ENCODE measurements at places on chromosomes 2 and 18.

DNA sequence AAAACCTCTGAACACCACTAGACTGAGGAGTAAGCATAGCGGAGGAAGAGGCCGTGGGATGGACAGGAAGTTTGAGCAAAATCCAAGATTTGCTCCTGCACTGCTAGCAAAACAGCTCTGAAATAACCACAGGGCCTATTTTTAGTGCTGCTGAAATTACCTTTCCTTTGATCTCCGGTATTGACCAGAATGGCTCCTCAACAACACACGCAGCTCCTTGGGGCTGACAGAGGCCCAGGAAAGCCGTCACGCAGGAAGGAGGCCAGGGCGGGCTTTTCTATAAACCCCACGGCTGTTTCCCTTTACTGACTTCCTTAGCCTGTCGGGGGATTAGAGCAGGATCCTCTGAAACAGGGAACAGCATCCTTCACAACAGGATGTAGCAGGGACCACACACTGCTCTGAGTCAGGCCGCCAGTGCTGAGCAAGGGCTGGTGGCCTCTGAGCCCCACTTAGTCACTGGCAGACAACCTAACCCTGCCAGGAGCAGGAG lies 80.8 kb upstream of the LCLAT1 start:
- no peaks in the 10 kb centered on the region for H3K36me3 ChIP-seq
- H3K27me3 ChIP-seq, result no peaks in the 10 kb centered on the region
- H3K27ac ChIP-seq, result peak overlapping the region; percentile 87
- peak; percentile 74 for DNase-seq

GRCh38 chr18:53715243-53715853 lies 509.1 kb downstream of the MBD2 start:
- H3K36me3 ChIP-seq, result no peaks in the 10 kb centered on the region
- no peak for DNase-seq

- H3K27ac ChIP-seq, result no peak overlapping the region
- no peak overlapping the region for H3K4me3 ChIP-seq
- H3K4me1 ChIP-seq, result peaks cover 8% of the 10 kb centered on the region
- H3K36me3 ChIP-seq, result peaks cover 11% of the 10 kb centered on the region
Measured at GRCh38 chr2:71130905-71131244, 441 bp downstream of the MPHOSPH10 start.

DNA sequence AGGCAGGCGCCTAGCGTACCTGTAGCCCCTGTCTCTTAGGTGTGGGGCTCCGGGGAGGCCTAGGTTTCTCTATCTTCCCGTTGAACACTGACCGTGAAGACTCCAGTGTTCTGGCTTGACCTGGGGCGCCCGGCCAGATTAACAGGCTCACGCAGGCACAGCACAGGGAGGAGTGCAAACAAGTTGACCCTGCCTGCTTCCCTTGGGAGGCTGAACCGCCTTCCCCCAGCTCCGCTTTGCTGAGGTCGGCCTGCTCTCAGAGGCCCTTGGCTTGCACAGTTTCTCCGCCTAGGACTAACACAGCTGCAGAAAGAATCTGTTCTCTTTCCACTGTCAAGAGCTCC lies 567 bp downstream of the PCYOX1 start:
- no peak overlapping the region for H3K27ac ChIP-seq
- no peak for DNase-seq
- H3K36me3 ChIP-seq, result peaks cover 10% of the 10 kb centered on the region
- H3K4me3 ChIP-seq, result peak overlapping the region; percentile 91

- DNase-seq, result no peak
- peaks cover 34% of the 10 kb centered on the region for H3K36me3 ChIP-seq
- H3K27me3 ChIP-seq, result no peaks in the 10 kb centered on the region
- H3K4me3 ChIP-seq, result no peak overlapping the region
- peaks cover 48% of the 10 kb centered on the region for H3K4me1 ChIP-seq
- peak overlapping the region; percentile 27 for H3K27ac ChIP-seq
Measured at GRCh38 chr2:85865539-85866164, 23.1 kb downstream of the ST3GAL5 start.

- H3K36me3 ChIP-seq, result peaks cover 42% of the 10 kb centered on the region
- no peak for DNase-seq
- no peak overlapping the region for H3K4me3 ChIP-seq
- peaks cover 3% of the 10 kb centered on the region for H3K4me1 ChIP-seq
- H3K27me3 ChIP-seq, result no peaks in the 10 kb centered on the region
- no peak overlapping the region for H3K27ac ChIP-seq
Measured at GRCh38 chr2:182726473-182726872, 10.4 kb downstream of the DNAJC10 start.

- peaks cover 4% of the 10 kb centered on the region for H3K4me1 ChIP-seq
- H3K27ac ChIP-seq, result no peak overlapping the region
- DNase-seq, result no peak
- H3K4me3 ChIP-seq, result no peak overlapping the region
- H3K36me3 ChIP-seq, result no peaks in the 10 kb centered on the region
Measured at GRCh38 chr2:101982495-101983029, 9.2 kb upstream of the IL1R2 start.

- DNase-seq, result no peak
- no peaks in the 10 kb centered on the region for H3K36me3 ChIP-seq
- H3K27ac ChIP-seq, result no peak overlapping the region
- H3K4me3 ChIP-seq, result no peak overlapping the region
- no peaks in the 10 kb centered on the region for H3K4me1 ChIP-seq
- peaks cover 5% of the 10 kb centered on the region for H3K27me3 ChIP-seq
Measured at GRCh38 chr2:169397697-169398096, 35.4 kb upstream of the LRP2 start.

DNA sequence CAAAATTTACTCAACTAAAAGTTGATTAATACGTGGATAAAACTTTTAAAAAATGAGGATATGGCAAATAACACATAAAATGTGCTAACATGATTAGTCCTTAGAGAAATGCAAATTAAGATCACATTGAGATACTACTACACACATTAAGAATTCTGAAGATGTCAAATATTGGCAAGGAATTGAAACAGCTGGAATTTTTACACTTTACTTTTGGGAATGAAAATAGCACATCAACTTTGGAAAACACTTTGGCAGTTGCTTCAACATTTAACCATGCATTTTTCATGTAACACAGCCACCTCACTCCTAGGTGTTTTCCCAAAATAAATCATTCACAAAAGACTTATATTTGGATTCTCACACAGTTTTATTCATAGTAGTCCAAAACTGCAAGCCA lies 687.9 kb upstream of the SETBP1 start:
- no peaks in the 10 kb centered on the region for H3K4me1 ChIP-seq
- H3K4me3 ChIP-seq, result no peak overlapping the region
- no peaks in the 10 kb centered on the region for H3K36me3 ChIP-seq
- DNase-seq, result no peak

GRCh38 chr2:105403783-105404698 lies 5.2 kb upstream of the FHL2 start:
- peaks cover 44% of the 10 kb centered on the region for H3K27me3 ChIP-seq
- no peaks in the 10 kb centered on the region for H3K36me3 ChIP-seq
- no peak overlapping the region for H3K27ac ChIP-seq
- no peaks in the 10 kb centered on the region for H3K4me1 ChIP-seq
- H3K4me3 ChIP-seq, result no peak overlapping the region

GRCh38 chr2:138637061-138637460 lies 135.5 kb downstream of the SPOPL start:
- no peak for DNase-seq
- no peaks in the 10 kb centered on the region for H3K4me1 ChIP-seq
- H3K27ac ChIP-seq, result no peak overlapping the region
- H3K4me3 ChIP-seq, result no peak overlapping the region

- no peak for DNase-seq
- H3K27ac ChIP-seq, result no peak overlapping the region
- H3K36me3 ChIP-seq, result no peaks in the 10 kb centered on the region
- H3K4me3 ChIP-seq, result no peak overlapping the region
Measured at GRCh38 chr2:19068206-19068605, 290.2 kb downstream of the OSR1 start.

GRCh38 chr18:36539674-36540231 lies 242.2 kb downstream of the FHOD3 start:
- no peak overlapping the region for H3K4me3 ChIP-seq
- no peak for DNase-seq
- no peaks in the 10 kb centered on the region for H3K36me3 ChIP-seq
- no peaks in the 10 kb centered on the region for H3K4me1 ChIP-seq

DNA sequence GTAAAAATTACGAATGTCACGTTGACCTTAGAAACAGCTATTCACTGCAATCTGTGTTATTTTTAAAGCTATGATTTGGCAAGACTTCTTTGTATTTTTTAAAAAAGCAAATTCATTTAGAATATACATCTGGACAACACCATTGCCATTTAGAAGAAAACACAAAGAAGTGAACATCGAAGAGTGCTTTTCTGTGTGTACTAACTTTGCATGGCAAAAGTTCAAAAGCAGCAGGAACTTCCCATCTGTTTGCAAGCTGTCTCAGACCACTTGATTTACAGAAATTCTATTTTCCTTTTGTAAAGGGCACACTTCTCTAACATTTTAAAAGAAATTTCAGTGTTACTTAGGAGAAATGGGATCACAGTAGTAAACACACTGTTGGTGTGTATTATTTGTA lies 145.9 kb downstream of the CALCRL start:
- no peaks in the 10 kb centered on the region for H3K36me3 ChIP-seq
- H3K4me3 ChIP-seq, result no peak overlapping the region
- H3K27ac ChIP-seq, result no peak overlapping the region
- DNase-seq, result no peak
- H3K27me3 ChIP-seq, result no peaks in the 10 kb centered on the region

- H3K27ac ChIP-seq, result no peak overlapping the region
- H3K4me1 ChIP-seq, result no peaks in the 10 kb centered on the region
- H3K4me3 ChIP-seq, result no peak overlapping the region
- no peaks in the 10 kb centered on the region for H3K36me3 ChIP-seq
Measured at GRCh38 chr2:240051697-240052096, 1.6 kb downstream of the OR6B3 start.

DNA sequence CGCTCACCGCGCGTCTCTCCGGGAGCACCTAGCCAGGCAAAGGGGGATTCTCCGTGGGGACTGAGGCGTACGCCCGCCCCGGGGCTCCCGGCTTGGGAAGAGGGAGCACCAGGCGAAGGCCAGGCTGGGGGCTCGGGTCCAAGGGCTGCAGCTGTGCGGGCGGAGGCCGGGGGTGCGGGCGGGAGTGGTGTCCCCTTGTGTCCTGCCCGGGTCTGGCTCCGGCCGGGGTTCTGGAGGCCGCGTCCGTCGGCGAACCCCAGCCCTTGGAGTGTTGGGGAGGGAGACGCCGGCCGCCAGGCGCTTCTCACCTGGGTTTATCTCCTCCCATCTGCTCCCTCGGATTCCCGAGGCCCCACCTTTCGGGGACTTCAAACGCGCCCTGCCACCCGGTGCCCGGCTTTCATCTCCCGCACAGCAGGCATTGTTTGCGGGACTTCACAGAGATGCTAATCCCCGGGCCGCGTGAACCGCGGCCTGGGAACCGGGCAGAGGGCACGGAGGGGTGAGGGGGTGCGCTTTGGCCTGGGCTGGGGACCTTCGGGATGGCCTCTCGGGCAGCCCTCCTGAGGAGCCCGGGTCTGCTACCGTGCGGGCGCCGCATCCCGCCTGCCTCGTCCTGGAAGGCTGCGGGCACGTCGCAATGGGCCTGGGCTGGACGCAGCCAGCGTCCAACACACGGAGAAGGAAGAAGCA lies 5.0 kb upstream of the GBX2 start:
- no peak overlapping the region for H3K4me3 ChIP-seq
- H3K27ac ChIP-seq, result no peak overlapping the region
- H3K27me3 ChIP-seq, result peaks cover 70% of the 10 kb centered on the region
- H3K36me3 ChIP-seq, result peaks cover 3% of the 10 kb centered on the region
- no peak for DNase-seq
- no peaks in the 10 kb centered on the region for H3K4me1 ChIP-seq

GRCh38 chr2:219025637-219026585 lies 15.4 kb downstream of the CFAP65 start:
- no peaks in the 10 kb centered on the region for H3K4me1 ChIP-seq
- H3K4me3 ChIP-seq, result no peak overlapping the region
- H3K27ac ChIP-seq, result no peak overlapping the region
- H3K27me3 ChIP-seq, result no peaks in the 10 kb centered on the region
- H3K36me3 ChIP-seq, result no peaks in the 10 kb centered on the region
- no peak for DNase-seq

DNA sequence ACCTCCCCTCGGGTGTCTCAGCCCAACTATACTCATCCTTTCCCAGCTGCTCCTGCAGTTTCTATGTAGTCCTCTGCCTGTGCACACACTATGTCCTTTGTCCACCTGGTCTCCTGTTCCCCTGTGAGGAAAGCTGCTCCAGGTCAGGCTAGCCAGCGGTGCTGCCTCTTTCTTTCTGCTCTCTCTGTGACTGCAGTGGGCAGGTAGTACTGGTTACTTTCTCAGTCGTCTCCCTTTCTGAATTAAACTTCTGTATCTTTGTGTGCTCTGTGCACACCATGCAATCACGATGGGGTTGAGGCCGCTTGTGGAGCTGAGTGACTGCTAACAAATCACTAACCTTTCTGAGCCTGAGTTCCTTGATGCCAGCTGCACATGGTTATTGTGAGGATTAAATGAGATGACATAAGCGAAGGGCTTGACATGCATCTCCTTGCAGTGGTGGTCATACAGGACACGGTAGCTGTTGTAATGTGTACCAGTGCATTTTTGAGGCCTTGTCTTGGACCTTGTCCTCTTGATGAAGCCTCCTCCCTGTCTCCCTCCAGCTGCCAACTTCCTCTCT lies 3.5 kb downstream of the FARP2 start:
- no peak overlapping the region for H3K4me3 ChIP-seq
- no peak for DNase-seq
- H3K36me3 ChIP-seq, result peaks cover 4% of the 10 kb centered on the region
- no peaks in the 10 kb centered on the region for H3K27me3 ChIP-seq
- peaks cover 29% of the 10 kb centered on the region for H3K4me1 ChIP-seq
- H3K27ac ChIP-seq, result no peak overlapping the region

DNA sequence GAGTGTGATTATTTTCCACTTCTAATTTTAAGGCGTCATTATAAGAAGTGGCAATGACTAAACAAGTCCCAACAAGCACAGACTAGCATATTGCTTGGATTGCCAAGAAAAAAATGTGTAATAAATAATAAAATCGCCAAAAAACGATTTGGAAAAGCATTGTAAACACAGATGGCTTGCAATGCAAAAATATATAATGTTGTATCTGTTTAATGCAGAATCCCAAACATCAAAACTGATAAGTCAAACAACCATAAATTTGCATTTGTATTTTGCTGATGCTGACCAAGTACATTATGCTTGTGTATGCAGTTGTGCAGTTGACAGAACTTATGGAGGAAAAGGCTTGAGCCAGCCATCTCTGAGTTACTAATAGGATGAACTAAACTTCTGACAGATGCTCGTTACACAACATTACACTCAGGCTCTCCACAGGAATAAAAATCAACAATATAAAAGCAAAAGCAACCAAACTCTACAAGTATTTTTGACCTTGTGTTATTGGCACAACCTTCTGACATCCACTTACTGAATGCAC lies 68.1 kb downstream of the DNER start:
- no peak overlapping the region for H3K4me3 ChIP-seq
- DNase-seq, result no peak
- H3K27ac ChIP-seq, result no peak overlapping the region
- H3K27me3 ChIP-seq, result no peaks in the 10 kb centered on the region
- H3K36me3 ChIP-seq, result no peaks in the 10 kb centered on the region
